ENCODE measurements at places on chromosomes 1 and 21. TPM values are rescaled to one million over a fixed set of nuclear protein-coding genes. Genes with fewer than 3 reads are reported as not detected.

GRCh38 chr21:19712441-19712840, 1285.8 kb upstream of the NCAM2 start:
- no peak for DNase-seq

DNA sequence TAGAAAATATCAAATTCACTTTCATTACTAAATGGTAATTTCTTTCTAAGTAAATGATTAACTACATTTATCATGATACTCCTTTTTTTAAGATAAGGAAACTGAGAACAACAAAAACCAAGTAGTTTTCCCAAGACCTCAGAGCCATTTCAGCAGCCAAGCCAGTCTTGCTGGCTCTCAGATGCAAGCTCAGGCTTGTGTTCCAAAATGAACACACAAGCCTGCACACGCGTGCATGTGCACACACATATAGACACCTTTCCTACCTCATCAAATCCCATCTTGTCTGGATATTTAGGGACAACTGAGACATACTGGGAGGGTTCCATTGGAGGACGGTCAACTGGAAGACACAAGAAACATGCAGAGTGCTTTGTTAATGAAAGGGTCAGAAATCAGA, 83.0 kb downstream of the COLGALT2 start:
- DNase-seq, result no peak

DNA sequence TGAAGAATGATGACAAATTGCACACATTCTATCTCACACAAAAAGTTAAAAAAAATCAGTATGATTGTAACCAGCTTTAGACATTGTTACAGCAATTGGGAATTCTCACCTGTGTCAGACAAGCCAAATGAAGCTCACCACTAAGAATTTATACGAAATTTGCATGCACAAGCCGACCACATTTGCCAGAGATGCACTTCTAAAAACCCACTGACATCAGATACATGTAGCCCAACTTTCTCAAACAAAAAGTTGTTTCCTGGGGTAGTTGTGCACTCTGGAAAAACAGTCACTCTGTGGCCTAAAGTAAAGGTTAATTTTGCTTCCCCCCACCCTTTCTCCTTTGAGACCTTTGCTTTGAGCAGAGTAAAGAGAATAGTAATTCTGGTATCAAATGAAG, 67.9 kb upstream of the IL12RB2 start:
- no peak for DNase-seq

- DNase-seq, result no peak
Measured at GRCh38 chr1:171119648-171120047, 28.9 kb downstream of the FMO3 start.

DNA sequence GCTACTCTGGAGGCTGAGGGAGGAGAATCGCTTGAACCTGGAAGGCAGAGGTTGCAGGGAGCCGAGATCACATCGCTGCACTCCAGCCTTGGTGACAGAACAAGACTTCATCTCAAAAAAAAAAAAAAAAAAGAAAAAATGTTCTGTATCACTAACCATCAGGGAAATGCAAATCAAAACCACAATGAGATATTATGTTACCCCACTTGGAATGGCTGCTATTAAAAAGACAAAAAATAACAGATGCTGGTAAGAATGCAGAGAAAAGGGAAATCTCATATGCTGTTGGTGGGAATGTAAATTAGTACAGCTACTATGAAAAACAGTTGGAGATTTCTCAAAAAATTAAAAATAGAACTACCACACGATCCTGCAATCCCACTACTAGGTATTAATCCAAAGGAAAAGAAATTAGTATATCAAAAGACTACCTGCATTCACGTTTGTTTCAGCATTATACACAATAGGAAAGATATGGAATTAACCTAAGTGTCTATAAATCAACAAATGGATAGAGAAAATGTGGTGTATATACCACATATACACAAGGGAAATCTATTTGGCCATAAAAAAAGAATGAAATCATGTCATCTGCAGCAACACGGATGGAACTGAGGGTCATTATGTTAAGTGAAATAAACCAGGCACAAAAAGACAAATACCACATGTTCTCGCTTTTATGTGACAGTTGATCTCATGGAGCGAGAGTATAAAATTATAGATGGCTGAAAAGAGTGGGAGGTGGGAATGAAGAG, 62.6 kb downstream of the ABL2 start:
- DNase-seq, result no peak

- no peak for DNase-seq
Measured at GRCh38 chr1:160835751-160836150, 26.9 kb downstream of the CD244 start.

DNA sequence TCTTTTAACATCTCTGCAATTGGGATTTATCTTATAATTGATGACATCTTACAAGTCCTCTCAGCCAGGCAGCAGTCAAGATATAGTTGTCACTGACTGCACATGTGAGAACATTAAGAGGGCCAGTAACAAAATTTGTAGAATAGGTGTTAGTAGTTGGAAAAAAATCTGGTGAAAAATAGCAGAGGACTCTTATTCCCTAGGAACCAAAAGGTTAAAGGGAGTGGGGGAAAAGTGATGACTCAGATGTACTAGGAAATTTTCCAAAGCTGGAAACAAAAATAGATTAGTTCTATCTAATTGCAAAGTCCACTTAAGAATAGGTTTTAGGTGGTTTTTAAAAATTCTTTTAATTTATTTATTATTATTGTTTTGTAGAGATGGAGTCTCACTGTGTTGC, 3.6 kb downstream of the NUP210L start:
- no peak for DNase-seq

GRCh38 chr1:89705901-89706699, 73.2 kb downstream of the LRRC8C start:
- no peak for DNase-seq

- DNase-seq, result no peak
Measured at GRCh38 chr1:236396665-236397043, 2.6 kb downstream of the EDARADD start.

- DNase-seq, result no peak
Measured at GRCh38 chr1:13922466-13923110, 222.6 kb downstream of the PRDM2 start.

- no peak for DNase-seq
Measured at GRCh38 chr1:51230501-51231078, 5.5 kb upstream of the RNF11 start.

DNA sequence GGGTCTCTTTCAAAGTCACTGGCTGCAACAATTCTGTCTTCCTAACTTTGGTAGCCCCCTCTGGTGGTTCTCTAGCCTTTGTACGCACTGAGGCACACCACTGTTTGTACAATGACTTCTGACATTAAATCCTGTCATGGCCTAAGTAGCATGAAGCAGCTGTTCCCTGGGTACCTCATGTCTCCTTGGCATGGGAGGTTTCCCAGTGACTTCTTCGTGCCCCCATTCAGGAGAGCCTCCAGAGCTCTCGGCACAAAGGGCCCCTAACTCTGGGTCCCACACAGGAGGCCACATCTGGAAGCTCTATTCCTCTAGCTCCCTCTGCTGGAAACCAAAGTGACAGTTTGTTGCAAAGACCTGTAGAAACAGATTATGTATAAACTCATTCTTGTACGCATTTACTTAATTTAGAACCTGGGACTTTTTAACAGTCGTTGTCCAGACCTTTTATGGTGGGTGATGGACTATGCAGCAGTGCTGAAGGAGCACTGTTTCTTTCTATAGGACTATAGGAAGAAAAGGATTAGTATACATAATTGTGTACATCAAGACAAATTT, 13.4 kb downstream of the SWT1 start:
- peak; percentile 55 for DNase-seq

- DNase-seq, result peak; percentile 23
Measured at GRCh38 chr1:221961532-221962292, 219.8 kb upstream of the DUSP10 start.

DNA sequence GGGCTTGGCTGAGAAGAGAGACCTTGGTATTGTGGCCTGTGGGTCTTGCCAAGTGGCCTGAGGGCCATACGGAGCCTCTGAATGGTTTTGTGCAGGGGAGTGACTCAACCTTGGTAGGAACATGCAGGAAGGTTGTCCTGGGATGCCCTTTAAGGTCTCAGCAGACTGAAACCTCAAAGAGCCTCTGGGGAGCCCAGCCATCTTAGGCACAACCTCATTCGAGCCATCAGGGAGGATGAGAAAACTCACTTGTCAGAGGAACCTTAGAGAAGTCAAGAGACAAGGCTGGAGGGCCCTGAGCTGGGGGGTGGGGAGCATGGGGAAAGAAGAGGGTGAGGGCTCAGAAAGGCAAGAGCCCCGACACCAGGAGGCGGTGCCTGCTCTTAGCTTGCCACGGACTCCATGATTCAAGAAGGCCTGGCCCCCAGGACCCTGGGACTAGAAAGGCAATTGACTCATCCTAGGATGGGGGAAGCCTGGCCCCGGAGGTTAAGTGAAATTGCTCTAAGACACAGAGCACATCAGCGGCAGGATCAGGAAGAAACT, 13.0 kb downstream of the IFI6 start:
- DNase-seq, result no peak

GRCh38 chr1:83761167-83762038, 237.5 kb downstream of the TTLL7 start:
- DNase-seq, result no peak

GRCh38 chr1:47627471-47628370, 189.9 kb downstream of the FOXD2 start:
- DNase-seq, result peak; percentile 37

GRCh38 chr1:97505816-97506215, 415.0 kb downstream of the DPYD start:
- DNase-seq, result no peak

DNA sequence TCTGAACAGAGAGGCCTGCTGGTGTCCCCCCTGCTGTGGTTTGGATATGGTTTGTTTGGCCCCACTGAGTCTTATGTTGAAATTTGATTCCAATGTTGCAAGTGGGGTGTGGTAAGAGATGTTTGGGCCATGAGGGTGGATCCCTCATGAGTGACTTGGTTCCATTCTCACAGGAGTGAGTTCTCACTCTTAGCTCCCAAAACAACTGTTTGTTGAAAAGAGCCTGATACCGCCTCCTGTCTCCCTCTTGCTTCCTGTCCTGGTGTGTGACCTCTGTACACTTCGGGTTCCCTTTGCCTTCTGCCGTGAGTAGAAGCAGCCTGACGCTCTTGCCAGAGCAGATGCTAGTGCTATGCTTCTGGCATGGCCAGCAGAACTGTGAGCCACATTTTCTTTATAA, 60.5 kb downstream of the C21orf91 start:
- DNase-seq, result no peak

DNA sequence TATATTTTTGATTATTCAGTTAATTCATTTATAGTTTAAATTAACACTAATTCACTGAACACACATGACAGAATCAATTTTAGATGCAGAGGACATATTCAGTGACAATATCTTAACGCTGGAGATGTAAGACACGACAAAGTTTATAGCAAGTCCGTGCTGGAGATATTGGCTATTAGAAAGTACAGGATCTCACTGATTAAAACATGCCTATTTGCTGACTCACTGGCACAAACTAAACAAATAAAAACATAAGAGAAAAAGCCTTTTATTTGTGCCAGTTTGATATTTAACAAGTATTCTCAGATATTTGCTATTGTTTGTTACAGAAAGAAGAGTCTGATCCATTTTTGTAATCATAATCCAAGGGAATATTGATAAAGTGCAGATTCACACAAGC, 1122.9 kb upstream of the B3GALT2 start:
- no peak for DNase-seq

- no peak for DNase-seq
Measured at GRCh38 chr1:58155418-58156123, 391.0 kb downstream of the OMA1 start.

GRCh38 chr1:168970926-168971659, 135.4 kb upstream of the ATP1B1 start:
- no peak for DNase-seq

DNA sequence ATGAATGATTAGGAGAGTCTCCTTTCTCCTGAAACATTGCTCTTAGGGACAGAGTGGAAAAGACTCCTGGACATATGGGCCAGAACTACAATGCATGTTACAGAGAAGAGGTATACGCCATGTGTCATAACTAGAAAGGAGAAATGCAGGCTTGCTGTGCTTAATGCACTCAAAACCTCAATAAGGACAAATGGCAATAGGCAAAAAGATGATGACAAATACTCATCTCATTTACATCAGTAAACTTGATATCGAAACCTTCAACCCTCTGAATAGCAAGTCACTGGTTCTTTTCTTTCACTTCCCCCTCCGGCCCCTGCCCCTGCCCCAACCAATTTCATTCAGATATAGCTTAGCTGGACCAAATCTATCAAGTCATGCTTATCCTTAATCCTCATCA, 1.9 kb upstream of the GPR88 start:
- DNase-seq, result no peak

DNA sequence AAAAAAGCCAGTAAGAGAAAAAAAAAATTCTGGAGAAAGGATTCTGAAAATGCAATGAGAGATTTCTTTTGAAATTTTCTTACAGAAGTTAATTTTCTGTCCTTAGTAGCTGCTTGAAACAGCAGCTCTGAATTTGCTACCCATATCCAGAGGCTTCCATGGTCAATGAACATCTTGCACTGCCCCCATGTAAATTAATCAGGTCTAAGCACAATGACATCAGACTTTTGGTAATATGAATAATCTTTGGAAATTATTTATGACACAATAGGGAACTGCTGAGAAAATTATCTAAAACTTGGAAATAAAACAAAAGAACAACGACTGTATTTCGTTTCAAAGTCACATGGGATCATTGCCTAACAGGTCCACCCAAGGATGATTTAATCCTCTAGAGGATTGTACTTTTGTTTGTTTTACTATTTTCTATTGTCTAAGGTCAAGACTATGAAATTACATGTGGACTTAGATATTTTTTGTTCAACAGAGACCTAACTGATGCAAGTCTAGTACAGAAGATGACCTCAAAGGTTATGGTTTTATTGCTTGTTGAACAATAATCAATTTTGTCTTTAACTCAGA, 312.1 kb downstream of the BACH1 start:
- no peak for DNase-seq

GRCh38 chr1:33824971-33825370, 38.9 kb upstream of the HMGB4 start:
- no peak for DNase-seq

DNA sequence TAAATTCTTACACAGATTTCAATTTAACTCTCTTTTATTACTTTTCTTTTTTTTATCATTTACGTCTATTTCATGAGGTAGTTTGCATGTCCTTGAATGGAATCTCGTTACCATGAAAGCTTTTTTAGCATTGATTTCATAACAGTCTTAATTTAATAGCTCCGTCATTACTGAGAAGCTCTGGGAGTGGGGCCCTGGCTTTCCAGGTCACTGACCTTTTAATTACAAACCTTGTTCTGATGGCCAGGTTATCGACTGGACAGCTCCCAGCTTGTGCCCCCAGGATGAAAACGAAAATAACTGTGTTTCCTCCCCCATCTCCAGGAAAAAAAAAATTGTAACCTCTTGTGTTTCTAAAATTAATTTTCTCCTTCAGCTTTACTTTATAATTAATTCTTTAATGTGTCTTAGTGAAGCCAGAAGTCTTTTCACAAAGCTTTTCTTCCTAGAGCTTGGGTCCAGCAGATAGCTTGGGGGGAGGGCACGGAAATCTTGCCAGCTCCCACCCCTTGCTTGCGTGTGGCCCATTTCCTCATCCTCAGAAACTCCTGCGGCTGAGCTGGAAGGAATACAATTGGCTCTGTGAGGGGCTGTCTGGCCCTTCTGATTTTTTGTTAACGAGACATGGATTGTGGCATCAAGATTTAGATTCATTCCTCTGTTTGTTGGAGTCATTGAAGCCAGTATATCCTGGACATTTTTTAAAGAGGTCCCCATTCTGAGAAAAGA, 65.7 kb downstream of the PEX14 start:
- DNase-seq, result no peak

ACTA1 gene
- not detected for total RNA-seq

KCNA2 gene
- not detected for total RNA-seq

CYP4A22 gene
- not detected for total RNA-seq

CDC20 gene
- 328 TPM for total RNA-seq
